ENCODE measurements at places on chromosomes 7 and 10.

GRCh38 chr10:3765146-3765545 lies 19.9 kb downstream of the KLF6 start:
- DNase-seq: peak; percentile 40

GRCh38 chr7:157787275-157787701 lies 450.5 kb downstream of the DNAJB6 start:
- no peak for DNase-seq

GRCh38 chr10:59587083-59587755 lies 122.4 kb downstream of the SLC16A9 start:
- DNase-seq: no peak

DNA sequence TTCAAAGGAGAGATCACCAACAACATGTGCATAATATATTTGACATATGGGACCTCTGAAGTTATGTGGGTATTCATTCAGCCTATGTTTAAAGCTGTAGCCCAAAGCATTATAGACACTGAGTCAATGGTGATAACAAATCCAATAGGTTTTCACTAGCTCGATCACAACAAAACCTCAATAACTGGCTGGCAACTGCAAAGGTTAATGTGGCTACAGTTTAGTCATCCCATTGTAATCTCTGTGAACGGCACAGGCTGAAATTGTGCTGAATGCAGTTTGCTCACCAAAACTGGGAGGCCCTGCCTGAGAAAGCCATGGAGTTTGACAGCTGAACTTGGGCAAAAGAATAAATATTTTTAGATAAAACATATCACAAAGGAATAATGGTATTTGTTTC lies 152.4 kb upstream of the ADO start:
- no peak for DNase-seq

GRCh38 chr7:31478721-31479120 lies 35.2 kb upstream of the ITPRID1 start:
- no peak for DNase-seq

DNA sequence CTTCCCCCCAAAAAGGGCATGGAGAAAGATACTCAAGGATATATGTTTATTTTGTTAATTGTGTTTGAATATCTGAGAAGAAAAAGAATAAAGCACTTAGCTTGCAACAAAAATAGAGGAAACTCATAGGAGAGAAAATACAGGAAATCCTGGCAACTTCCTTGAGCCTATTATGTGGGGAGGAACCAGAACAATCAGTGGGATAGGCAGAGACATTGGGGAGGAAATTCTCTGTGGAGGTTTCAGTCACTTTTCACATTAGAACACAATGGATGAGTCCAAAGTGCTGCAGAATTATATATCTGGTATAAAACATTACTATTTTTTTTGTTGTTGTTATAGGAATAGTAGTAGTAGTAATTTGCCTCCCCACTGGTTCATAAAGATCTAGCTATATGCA lies 240.1 kb downstream of the THSD7A start:
- DNase-seq: no peak

DNA sequence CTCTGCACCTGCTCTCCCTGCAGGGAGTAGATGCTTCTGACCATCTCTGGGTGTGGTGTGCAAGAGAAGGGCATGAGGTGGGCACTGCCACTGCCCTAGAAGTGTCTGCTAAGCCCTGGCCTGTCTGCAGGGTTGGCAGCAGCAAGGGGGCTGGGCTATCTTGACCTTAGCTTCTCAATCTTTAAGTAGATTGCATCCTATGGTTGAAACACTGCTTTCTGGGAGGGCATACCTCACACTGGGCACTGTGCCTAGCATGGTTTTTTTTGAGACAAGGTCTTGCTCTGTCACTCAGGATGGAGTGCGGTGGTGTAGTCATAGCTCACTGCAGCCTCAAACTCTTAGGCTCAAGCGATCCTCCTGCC lies 54.9 kb downstream of the CLIP2 start:
- no peak for DNase-seq

DNA sequence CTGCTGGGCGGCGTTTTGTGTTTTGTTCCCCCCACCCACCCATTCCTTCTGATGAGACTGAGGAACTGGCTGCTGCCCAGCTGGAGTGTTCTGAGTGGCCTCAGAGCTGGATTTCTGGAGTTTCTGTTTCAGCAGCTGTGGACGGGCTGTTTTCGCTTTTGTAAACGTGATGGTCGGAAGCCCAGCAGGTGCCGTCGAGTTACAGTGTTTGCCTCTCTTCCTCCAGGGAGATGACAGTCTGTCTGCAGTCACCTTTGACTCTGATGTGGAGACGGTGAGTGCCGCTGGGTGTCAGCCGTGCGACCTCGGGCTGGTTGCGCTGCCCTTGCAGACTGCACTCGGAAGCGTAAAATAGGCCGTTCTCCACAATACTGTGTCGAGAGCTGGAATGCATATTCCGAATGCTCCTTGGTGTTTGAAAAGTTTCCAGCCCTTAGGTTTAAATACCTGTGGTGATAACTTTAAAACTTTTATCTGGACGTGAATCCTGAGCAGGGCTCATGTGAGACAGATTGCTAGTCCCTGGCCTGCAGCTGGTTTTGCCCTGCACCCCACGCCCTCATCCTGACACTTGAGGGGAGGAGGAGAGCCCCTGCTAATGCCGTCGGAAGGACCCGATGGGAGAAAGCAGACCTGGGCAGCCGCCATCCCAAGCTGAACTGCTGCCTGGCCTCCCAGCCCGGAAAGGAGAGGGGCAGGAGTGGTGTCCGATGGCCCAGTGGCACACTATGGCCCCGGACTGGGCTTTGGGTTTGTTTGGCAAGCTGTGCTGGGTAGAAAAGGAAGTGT lies 8.3 kb downstream of the IQCE start:
- no peak for DNase-seq

GRCh38 chr10:98485959-98486358 lies 39.2 kb upstream of the HPS1 start:
- DNase-seq: no peak

DNA sequence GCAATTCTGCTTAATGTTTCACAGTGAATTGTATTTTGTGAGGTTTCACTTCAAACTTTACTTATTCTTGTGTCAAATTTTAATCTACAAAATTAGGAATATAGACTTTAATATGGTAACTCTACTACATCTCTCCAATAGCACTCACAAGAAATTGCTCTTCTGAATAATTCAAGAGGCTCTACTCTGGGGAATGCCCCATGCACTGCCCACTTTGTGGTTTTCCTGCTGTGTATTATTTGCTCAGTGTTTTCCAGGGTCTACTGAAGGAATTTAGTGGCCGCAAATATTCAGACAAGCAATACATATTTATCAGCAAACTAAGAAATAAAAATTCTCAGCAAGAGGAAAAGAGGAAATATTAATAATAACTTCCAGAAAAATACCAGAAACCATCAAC lies 611.4 kb downstream of the TNS3 start:
- DNase-seq: no peak

DNA sequence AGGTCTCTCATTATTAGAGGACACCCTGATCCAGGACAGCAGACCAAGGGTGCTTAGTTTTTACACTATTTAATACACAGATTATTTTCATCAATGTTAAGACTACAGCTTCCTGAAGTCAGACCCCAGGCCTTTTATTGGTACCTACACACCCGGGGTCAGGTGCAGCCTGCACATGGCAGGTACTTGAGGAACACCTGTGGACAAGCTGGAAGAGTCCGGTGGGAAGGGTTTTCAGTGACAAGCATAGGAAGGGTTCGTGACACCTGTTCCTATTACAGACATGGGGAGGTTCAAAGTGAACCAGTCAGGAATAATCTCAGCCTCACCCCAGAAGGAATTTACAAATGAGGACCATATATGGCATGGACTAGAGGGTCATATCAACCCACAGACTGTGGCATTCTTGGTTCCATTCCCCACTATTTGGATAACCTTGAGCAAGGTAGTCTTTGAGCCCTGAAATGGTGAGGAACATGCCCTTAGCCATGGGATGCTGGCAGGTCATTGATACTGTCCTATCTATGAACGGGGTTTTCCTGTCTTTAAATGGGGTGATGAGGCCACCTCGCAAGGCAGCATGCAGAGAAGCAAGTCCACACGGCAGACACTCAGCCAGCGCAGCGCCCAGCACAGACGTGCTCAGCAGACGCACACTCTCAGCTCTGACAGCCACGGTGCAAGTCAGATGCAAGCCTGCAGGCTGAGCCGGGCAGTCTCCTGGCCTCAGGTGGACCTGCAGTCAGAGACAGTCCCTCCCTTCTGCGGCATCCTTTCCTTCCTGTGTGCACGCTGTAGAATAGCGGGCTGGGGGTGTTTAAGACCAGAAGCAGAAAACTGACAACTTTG lies 624.9 kb downstream of the PTPRN2 start:
- DNase-seq: no peak

DNA sequence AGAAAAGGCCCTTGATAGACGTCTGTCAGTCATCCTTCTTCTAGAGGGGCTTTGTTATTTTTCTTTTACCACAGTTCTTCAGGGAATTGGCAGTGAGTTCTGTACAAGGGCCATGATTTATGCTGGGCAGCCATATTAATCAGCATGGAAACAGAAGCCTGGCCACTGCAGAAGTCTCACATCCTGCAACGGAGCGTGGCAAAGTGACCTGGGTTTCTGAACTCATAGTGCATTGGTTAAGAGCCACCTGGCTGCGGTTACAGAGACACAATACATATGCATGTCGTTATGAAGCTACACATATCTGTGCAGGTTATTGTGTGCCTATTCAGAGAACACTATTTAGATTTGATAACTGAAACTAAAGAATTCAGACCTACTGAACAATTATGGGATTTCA lies 419.4 kb upstream of the CELF2 start:
- no peak for DNase-seq

GRCh38 chr7:95472581-95473161 lies 13.1 kb upstream of the ASB4 start:
- DNase-seq: no peak

- no peak for DNase-seq
These were observed 82.4 kb upstream of the SDK1 start for GRCh38 chr7:3218411-3219225.

Data from stimulated activated CD4-positive, alpha-beta T cell treated with anti-CD3 and anti-CD28 coated beads, Interleukin-2, amount 100 ng/mL, for 24 hours (primary cell).